ENCODE measurements at places on chromosomes 16 and 17.

DNA sequence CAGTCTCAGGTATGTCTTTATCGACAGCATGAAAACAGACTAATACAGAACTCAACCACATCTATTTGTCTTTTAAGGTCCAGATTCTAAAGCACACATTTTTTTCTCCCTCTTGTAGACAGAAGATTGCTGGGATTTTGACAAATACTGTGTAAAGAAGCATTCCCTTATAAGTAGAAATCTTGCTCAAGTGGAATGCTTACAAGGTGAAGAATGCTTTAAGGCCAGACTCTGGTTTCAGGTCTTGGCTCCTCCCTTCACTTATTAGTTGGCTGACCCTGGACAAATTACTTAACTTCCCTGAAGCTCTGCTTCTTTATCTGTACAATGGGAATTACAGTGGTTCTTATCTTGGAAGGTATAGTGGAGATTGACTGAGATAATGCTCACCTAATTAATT is 242.3 kb upstream of the IRX5 start:
- no peak for DNase-seq

DNA sequence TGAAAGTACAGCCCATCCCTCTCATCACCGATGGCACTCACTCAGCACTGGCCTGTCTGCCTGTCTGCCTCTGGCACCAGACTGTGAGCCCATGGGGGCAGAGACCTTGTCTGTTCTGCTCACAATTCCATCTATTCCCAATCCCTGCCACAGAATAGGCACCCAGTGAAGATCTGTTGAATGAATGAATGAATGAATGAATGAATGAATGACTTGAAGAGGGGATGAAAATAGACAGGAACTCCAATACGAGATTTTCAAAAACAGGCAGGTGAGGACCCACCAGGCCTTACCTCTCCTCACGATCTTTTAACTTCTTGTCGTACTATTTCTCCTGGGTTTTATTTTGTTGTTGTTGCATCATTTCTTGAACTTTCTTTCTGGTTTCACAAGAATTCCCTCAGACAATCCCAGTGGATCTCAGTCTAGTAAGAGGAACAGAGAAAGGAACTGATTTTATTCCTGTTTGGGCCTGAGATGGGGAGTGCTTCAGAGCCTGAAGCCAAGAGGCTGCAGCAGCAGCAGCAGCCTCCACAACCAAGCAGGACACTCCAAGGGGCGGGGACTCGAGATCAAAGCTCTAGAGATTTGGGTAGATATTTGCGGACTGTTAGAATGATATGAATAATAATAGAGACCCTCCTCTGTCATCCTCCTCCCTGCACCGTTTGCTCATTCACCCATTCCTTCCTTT is 17.7 kb downstream of the KRT9 start:
- DNase-seq, result no peak

DNA sequence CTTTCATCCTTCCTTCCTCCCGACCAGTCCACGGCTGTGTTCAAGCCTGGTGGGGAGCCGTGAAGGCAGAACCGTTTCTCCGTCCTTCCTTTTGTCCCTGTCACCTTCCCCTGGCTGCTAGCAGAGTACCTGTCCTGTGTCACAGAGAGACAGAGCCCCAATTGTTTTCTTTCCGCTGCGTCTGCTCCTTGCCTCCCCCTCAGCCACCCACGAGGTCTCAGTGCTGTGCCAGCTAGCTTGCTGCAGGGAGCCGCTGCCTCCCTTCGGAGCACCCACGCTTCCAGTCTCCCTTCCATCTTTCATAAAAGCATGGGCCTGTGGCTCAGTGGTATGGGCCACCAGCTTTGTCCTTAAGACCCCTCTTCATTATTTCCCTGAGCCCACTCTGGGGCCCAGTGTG is 62.2 kb downstream of the MPRIP start:
- DNase-seq, result no peak

DNA sequence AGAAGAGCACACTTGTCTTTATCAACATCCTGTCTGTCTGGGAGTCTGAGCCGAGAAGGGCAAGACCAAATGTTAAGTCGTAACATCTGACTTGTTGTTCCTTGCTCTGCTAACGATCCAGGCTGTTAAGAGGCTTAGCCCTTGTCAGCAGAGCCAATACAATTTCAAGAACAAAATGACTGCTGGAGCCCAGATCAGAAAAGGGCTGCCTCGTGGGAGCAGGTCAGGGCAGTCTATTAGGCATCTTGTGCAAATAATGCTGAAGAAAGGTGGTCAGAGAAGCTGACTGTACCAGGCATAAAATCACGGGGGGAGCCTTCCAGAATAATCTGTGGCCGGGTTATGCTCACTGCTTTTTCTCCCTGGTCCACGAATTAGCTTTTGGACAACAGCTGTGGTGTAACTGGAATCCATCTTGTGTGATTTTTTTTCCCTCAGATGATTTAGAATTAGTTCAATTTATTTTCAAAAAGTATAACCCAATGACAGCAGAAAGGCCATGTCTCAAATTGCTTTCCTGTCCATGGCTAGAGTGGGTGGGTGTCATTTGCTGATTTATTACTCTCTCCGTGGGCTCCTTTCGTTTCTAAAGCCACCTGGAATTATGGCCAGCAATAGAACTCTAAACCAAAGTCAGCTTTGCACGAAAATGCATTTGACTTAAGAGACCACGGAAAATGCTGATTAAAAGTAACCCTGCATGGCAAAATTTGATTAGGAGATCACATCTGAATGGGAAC is 221.1 kb upstream of the HSBP1 start:
- DNase-seq, result no peak

GRCh38 chr17:82321947-82322466 is 4.6 kb upstream of the CD7 start:
- no peak for DNase-seq
